Kidney capillary endothelial cell (primary cell): ENCODE measurements at places on chromosomes 6 and 20.

DNA sequence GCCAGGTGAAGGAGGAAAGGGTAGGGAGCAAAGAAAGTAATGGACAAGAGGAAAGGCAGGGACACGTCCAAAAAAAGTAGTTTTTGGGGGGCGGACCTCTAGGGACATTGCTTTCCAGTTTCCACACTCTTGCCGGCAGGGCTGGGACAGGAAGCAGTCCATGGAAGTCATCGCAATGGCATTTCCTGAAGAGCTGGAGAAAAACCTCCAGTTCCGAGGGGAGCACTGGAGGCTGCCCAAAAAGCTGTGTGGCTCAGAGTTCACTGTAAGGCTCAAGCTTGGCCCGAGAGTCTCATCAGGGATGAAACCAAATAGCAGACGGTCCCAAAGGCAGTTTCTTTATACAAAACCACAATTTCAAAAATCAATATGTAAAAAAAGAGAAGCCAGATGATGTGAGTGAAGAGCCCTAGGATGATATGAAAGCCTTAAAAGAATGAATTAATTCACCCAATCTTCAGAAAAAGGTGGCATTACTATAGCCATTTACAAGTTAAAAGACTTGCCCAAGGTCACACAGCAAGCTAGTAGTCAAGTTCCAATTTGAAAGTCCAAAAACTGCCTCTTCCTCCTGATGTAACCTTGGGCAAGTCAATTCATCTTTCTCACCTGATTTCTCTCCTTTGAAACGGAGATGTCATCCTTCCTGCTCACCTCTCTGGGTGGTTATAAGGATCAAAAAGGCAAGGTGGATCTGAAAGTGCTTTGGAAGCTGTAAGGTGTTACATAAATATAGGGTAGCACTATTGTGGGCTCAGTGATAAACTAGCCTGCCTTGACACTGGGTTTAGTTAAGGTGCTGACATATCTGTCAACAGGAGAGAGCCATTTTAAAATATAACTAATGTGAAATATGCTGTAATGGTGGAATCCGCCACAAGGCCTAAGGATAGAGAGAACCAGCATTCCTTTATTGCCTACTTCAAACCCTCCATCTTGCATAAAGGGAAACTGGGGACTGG, 9.1 kb downstream of the BCL2L1 start:
- DNase-seq, result peak; percentile 90

DNA sequence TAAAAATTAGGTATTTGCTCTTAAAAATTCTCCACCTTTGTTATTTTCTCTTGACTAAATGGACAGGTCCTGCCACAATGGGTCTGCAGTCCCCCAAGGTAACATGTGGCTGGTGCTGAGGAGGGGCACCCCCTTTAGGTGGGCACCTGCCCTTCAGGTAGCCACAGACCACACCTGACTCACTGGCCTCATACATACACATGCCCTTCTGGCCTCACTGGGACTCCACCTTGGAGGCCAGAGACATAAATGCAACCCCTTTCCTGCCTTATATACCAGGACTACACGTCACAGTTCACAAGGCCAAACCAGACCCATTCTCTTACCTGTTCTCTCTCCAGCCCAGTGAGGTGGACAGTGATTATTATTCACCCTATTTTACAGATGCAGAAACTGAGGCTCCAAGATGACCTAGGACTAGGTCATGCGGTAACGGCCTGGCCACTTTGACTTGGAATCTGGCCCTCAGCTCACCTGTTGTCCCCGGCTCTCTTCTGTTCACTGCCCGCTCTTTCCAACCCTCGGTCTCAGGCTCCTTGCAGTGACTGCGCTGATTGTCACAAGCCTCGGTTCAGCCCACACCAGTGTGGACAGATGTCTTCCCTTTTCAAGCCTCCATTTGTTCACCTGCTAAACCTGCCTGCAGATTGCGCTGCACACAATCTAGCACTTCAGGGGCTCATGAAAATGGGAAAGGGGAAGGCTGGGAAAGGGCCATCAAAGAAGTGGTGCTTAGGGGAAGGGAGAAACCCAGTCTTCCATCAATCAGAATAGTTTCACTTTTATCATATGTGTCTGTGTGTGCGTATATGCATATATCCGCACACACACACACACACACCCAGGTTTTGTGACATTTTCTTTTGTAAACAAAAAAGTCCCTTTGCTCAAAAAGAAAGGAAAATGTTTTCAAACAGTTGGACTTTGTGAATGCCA, 121.7 kb downstream of the BCAS1 start:
- DNase-seq, result no peak

DNA sequence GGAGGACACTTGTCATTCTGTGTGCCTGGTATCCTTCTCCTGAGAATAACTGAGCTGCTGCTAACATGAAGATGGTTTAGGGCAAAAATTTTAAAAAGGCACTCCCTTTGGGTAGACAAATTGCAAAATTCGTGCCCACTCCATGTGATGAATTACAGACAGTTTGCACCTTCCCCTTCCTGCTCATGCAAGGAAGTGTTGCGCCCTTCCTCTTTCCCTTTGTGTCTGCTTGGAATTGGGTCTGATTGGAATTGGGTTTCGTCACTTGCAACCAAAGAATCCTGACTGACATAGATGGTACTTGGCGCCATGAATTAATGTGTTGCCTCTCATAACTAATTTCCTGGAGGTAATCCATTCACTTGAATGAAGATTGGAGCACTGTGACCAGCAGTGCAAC, 62.3 kb upstream of the SHLD1 start:
- no peak for DNase-seq

- no peak for DNase-seq
These were observed 108.9 kb downstream of the UST start for GRCh38 chr6:148855744-148856143.

GRCh38 chr20:59259946-59260345, 40.5 kb upstream of the EDN3 start:
- no peak for DNase-seq

DNA sequence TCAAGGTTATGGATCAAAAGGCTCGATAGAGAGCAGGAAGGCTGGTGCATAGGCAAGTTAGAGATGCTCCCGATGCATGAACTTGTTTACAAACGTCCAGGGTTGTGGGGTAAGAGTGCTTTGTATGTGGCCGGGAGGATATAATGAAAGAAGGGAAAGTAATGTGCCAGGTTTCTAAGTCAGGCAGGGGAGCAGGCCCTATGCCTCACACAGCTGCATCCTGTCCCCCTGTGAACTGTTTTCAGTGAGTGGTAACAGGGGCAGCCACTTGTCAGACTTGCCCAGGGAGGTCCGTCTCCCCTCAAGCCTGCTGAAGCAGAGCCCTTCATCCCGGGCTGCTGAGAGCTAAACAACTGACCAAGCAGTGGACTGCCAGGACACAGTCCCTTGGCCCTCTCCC, 19.4 kb downstream of the KCNK5 start:
- DNase-seq, result no peak

DNA sequence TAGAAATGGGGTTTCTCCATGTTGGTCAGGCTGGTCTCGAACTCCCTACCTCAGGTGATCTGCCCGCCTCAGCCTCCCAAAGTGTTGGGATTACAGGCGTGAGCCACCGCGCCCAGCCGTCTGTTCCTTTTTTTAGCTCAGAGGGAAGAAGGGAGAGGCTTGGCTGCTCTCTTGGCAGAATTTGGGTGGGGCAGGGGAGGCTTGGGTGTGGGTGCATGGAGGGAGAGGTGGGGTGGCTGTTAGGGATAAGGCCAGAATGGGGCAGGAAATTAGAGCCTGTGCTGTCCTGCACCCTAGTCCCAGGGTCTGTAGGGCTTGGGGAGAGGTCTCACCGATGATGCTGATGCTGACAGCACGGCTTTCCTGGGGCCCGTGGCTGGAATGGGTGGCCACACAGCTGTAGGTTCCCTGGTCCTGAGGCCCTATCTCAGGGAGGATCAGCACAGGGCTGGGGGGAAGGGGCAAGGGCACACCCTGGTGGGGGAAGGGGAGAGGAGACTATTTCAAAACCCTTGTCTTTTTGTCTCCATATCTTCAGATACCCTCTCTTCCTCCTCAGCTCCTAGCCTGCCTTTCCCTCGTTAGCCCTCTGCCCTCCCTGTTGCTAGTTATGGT, 2.0 kb downstream of the AGER start:
- DNase-seq, result no peak

GRCh38 chr6:118812970-118813369, 81.0 kb upstream of the ASF1A start:
- no peak for DNase-seq

DNA sequence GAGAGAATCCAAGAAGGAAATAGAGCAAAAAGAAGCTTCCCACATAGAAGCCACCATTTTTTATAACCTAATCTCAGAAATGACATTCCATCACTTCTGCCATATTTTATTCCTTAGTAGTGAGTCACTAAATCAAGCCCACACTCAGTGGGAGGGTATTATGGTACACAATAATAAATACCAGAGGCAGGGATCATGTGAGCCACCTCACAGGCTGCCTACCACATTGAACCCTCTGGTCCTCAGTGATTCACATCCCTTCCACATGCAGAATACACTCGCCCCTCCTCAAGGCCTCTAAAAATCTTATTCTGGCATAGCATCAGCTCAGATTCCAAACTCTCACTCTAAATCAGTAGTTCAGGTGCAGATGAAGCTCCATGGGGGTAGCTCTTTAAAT, 49.4 kb downstream of the TMC2 start:
- no peak for DNase-seq

GRCh38 chr20:46260480-46260879, 47.8 kb downstream of the CDH22 start:
- DNase-seq, result no peak

GRCh38 chr6:127561660-127562059, 15.3 kb upstream of the C6orf58 start:
- no peak for DNase-seq

- DNase-seq, result no peak
These were observed 125.0 kb downstream of the ZMYND8 start for GRCh38 chr20:47231382-47232039.

DNA sequence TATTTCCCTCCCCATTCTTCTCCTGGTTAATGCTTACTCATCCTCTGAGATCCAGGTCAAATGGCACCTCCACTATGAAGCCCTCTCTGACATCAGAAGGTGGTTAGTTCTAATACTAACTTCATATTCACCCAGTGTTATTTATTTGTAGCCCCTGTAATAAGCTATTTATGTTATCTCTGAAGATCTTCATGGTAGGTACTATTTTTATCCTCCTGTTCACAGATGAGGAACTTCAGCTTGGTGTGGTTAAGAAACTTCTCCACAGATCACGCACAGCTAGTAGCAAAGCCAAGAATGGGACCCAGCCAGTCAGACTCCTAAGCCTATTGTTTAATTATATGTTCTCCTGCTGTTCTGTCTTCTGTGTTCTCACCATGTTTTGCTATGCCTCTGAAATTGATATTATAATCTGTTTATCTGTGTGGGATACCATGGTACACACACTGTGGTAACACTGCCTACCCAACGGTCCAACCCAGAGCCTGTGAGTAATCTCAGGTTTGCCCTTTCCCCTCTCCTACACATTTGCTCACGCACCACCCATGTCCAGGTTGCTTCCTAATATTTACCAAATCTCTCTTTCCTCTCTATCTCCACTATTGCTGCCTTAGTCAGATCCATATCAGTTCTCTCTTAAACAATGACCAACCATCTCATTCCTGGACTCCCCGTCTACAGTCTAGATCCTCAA, 98.4 kb downstream of the IPCEF1 start:
- no peak for DNase-seq

DNA sequence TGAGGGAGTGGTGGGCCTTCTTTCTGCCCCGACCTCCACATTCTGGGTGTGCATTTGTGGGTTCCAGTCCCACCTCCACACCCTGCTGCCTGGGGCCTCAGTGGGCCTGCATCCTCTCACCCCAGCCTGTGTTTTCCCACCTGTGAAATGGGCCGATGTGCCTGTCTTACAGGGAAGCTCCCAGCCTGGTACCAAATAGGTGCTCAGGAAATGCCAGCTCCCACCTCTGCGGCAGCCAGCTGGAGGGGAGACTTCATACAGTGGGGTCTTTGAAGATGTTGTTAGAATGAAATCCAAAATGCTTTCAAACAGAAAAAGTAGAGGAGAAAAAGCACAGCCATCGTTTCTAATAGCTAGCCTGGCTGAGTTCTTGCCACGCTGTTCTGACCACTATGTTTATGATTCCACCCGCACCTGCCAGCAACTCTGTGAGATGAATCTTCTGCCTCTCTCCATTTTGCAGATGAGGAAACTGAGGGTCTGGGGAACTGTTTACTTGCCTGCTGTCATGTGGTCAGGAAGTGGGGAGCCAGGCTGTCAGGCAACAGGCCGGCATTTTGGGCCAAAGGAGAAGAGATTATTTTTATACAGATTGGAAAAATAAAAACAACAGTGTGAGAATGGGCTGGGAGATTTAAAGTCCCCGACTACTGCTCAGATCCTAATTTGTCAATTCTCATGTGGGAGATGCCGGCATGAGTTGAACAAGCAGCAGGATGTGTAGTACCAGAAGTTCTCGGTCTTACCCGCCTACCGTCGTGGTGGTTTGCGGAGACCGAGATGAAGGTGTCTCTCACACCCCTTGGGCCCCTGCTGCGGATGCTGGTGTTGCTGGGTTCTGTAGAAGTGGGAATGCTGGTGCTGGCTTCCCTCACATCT, 4.6 kb downstream of the TMEM181 start:
- no peak for DNase-seq

DNA sequence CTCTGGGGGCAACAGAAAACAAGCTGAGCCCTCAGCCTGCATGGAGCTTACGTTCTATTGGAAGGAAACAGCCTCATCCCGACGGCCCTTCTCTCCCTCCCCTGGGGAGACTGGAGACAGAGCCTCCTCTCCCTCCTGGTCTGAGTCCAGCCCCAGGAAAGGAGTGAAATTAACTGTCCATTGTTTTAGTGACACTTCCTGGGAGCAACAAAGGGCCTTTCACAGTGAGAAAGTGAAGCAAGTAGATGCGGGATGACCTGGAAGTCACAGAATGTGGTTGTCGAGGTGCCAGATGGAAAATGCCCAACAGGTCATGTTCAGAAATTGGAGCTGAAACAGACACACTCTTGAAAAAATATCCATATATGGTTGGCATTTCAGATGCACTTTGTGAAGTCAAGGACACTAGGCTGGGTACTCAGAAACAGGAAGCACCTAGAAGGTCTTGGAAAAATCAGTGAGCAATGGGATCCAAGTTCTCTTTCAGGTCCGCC, 77.8 kb downstream of the TFAP2C start:
- DNase-seq, result no peak

- DNase-seq, result no peak
These were observed 148.2 kb downstream of the BCKDHB start for GRCh38 chr6:80254716-80255115.

- DNase-seq, result no peak
These were observed 36.3 kb upstream of the CLIC5 start for GRCh38 chr6:46051962-46052361.

DNA sequence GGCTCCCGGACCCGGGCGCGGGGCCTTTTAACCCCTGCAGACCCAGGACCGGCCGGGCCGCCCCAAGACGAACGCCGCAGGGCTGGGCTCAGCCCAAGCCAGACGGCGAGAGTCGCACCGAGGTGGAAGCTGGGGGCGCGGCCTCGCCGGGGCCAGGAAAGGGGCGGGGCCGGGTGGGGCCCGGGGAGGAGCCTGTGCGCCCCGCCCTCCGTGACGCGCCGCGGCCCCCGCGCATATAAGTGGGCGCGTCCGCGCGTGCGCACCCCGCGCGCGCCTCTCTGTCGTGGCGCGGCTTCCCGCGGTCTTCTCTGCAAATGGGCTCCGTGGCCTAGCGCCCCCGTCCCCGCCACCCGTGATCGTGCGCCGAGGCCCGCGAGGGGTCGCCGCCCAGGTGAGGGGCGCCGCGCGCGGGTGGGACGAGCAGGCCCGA, at the start of gene PPDPF:
PPDPF (plus strand) TSS at position 262 of the 430 bp plus-strand sequence. CDS start 544 bp downstream, outside the sequence.
- DNase-seq, result peak; percentile 79

- DNase-seq, result no peak
These were observed 333.8 kb downstream of the TFAP2A start for GRCh38 chr6:10081075-10081474.

- DNase-seq, result no peak
These were observed 315.4 kb upstream of the SASH1 start for GRCh38 chr6:148027201-148027600.

- no peak for DNase-seq
These were observed 6.6 kb downstream of the TSPYL4 start for GRCh38 chr6:116247285-116247684.
